ENCODE measurements at places on chromosomes 4 and X.

DNA sequence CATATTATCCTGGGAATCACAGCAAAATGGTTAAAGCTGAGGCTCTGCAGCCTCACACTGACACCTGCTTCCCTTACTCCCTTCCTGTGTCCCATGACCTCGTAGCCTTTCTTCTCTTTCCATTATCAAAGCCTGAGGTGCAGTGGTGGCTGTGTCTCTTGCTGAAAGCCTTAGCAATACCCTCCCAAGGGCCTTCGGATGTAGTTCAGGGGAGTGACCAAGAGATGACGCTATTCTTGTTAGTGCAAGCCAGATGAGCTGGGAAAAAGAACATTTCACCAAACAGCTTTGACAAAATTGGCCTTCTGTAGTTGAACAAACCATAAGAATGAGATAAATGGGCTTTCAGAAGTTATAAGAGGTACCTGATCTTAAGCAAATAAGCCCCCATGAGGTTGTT is 31.6 kb downstream of the SMIM10L2A start:
- no peak for DNase-seq

DNA sequence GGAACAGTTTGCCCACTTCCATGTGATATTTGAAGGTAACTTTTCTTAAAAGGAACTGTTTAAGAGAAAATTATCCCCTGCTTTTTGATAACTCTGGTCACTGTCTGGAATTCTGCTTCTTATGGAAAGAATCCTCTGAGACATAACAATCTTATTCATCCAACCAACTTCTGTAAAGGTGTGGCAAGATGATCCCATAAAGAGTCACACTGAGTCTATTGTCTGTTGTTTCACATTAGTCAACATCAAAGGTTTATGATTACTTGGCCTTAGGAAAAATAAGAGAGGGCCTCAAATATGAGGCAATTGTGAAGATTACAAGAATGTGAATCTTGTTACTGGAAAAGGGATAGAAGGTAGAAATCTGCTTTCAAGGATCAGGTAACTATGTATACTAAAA is 88.0 kb upstream of the MAGEB18 start:
- no peak for DNase-seq

- no peak for DNase-seq
Measured at GRCh38 chrX:71320126-71320525, 18.6 kb downstream of the ITGB1BP2 start.

GRCh38 chrX:145506214-145506613 is 258.9 kb downstream of the SPANXN1 start:
- DNase-seq: no peak

DNA sequence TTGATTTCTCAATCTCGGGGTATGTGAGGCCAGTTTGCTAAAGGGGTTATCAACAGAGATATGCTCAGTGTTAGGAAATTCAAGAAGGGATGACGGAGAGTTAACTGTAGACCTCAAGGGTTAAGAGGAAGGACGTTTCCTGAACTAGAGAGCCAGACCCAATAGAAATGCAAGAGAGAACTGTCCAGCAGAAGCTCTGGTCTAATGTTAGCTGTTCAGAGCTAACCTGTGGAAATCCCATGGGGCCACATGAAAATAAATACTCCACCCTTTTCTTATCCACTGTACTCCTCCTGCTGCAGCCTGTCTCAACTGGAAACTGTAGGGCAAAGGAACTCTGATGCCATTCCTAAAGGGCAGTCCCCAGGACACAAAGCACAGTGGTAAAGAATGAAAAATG is 274.3 kb downstream of the DMD start:
- DNase-seq: no peak

DNA sequence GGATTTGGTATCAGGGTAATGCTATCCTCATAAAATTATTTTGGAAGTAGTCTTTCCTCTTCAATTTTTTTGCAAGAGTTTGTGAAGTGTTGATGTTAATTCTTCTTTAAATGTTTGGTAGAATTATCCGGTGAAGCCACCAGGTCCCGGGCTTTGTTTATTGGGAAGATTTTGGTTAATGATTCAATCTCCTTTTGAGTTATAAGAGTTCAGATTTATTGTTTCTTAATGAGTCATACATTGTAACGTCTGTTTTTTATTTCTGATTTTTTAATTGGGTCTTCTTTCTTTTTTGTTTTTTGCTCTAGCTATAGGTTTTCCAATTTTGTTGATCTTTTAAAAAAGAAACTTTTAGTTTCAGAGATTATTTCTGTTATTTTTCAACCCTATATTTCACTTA is 412.3 kb downstream of the PDGFC start:
- DNase-seq: no peak

- no peak for DNase-seq
Measured at GRCh38 chr4:38669208-38669607, 5.2 kb downstream of the KLF3 start.

DNA sequence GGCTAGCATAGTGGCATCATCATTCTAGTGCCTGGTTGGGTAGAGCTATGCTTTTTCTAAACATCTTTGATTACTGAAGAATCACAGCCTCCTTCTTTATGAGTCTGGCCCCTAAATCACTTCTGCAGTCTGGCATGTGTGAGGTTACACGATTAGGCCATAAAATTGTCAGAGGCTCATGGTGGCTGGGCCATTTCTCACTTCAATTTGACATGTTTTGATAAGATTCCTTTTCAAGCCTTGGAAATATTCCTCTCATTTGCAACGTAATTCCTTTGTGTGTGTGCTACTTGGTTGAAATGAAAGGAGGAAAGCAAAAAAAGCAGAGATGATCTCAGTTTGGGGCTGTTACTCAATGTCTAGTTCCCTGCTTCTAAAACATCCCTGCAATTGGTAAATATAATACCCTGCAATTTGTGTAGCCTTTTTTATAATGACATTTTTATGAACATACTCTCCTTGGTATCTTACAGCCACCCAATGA is 6.2 kb downstream of the CCKAR start:
- DNase-seq: no peak

- no peak for DNase-seq
Measured at GRCh38 chrX:147498796-147499195, 412.9 kb upstream of the FMR1 start.

GRCh38 chr4:122625156-122625555 is 4.3 kb upstream of the IL21 start:
- DNase-seq: no peak

DNA sequence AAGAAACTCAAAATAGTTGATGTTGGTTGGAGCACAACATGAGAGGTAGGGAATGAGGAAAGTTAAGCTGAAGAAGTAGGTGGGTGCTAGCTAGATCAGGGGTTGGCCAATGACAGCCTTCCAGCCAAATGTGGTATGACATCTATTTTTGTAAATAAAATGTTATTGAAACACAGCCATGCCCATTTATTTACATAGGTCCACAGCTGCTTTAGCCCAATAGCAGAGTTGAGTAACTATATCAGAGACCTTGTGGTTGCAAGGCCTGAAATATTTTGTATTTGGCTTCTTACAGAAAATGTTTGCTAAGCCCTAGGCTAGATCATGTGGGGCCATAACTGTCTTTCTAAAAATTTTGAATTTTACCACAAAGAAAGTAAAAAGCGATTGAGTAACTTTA is 234.9 kb upstream of the CTSO start:
- no peak for DNase-seq

GRCh38 chr4:167606551-167606950 is 372.3 kb upstream of the SPOCK3 start:
- no peak for DNase-seq

DNA sequence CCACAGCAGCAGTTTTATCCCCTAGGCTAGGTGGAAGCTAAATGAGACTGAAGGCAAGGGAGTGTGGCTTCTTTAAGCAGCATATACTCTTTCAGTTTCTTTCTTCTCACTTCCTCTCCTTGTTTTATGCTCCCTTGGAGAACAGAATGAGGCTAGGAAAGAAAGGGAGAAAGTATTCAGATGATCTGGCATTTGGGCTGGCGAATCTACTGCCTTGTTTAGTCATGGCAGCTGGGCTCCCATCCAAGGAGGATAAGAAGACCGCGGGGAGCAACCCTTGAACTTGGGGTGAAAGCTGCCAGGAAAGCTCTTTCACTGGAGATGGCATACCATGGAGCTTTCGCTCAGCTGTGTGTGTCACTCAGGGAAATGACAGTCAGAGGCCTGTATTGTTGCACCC is 72.1 kb downstream of the ARHGEF38 start:
- DNase-seq: peak; percentile 72

Data from right lobe of liver (tissue), 6 donors.